Suprapubic skin (tissue), 4 donors: ENCODE measurements at places on chromosomes 2 and 18.
A peak's percentile ranks its signal among the peaks of the same experiment; 100 is the strongest.

DNA sequence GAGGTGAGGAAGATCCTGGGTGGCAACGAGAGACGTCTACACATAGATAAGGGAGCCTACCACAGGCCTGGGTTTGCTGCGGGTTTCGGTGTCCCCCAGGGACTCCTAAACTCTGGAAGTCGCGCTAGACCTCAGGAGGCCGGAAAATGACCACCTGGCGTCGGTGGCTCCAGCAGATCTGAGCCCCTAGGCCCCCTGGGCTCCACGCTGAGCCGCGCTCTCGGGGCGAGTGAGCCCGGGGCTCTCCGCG is 987 bp upstream of the DLX1 start:
- DNase-seq = no peak

GRCh38 chr2:158753641-158754611 is 41.2 kb upstream of the DAPL1 start:
- no peak for DNase-seq

GRCh38 chr2:202337151-202337550 is 39.0 kb upstream of the BMPR2 start:
- no peak for DNase-seq

DNA sequence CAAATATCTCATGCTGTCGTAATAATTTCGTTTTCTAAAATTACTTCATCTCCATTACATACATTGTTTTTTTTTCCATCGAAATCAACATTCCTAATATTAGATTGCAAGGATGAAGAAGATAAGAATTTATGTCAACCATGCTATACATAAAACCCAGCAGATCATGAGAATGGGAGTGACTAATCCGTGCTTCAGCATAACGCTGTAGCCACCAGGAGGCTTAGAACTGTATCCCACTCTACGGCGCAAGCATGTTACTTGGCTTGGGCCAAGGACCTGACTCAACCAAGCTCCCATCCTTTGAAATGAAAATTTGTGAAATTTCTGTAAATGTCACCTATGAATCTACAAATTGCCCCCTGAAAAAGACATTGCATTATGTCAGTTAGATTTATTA is 392.5 kb downstream of the FIGN start:
- no peak for DNase-seq

GRCh38 chr2:179302764-179303571 is 38.3 kb upstream of the SESTD1 start:
- no peak for DNase-seq

- DNase-seq = no peak
Measured at GRCh38 chr2:210839034-210839433, 282.6 kb downstream of the CPS1 start.

- DNase-seq = no peak
Measured at GRCh38 chr2:216068-216467, 47.8 kb downstream of the SH3YL1 start.

DNA sequence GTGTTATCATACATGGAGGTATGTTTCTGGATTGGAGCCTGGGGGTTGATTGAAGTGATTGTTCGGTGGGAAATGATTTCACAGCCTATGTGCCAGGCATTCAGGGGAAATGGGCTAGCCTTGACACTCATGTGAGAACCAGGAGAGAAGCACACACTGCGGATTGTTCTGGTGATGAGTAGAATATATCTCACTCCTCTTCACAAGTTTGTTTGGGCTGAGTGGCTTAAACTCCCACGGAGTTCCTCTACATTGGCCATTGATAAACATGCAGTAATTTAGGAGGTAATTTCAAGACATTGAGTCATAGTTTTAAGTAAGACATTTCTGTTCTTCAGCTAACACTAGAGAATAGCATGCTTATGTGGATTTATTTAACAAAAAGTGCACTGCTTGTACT is 498.9 kb upstream of the NETO1 start:
- DNase-seq = no peak

DNA sequence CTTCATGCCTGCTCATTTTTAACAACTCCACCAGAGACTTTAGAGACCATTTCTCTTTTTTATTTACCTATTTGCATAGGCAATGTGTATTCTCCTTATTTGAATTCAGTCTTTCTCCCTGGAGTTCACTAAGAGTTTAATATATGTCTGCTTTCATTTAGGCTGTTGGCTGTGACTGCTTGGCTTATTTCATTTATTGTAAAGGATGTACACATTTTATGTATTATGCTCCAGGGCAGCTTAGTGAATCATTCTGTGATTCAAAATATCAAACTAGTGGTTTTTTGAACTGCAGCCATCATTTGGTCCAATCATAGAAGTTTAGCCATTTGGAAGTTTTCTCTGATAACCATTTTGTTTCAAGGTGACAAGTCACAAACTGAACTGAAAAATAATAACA is 229.6 kb downstream of the LPIN1 start:
- DNase-seq = no peak

GRCh38 chr2:227509824-227510619 is 38.1 kb downstream of the AGFG1 start:
- DNase-seq = no peak

DNA sequence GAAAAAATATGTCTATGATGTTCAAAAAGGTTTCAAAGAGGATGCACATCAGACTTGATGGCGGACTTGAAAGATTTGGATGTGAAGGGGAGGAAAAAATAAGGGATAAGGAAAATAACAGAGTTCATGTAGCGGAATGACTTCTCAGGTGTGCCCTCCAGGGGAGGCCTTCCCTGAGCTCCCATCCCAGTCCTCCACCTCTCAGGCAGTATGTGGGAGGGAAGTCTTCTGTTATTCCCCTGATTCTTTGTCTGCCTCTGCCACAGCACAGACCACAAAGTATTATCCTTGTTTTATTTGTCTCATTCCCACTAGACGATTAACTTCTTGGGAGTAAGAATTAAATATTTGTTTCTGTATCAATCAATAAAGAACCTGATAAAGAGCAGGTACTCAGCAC is 17.7 kb downstream of the COL5A2 start:
- no peak for DNase-seq

DNA sequence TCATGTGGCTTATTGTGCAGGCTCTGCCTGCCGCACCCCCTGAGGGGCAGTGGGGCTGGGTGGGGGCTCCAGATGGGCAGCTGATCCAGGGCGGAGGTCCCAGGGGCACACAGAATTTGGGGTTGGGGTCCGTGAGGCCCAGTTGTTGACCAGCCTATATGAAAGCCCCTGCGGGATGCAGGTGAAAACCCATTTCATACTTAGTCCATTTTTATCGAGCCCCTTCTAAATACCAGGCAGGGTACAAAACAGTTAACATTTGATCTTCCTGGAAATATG is 30.6 kb downstream of the MYO7B start:
- DNase-seq = no peak

GRCh38 chr2:238728330-238729260 is 119.3 kb upstream of the TWIST2 start:
- DNase-seq = no peak

DNA sequence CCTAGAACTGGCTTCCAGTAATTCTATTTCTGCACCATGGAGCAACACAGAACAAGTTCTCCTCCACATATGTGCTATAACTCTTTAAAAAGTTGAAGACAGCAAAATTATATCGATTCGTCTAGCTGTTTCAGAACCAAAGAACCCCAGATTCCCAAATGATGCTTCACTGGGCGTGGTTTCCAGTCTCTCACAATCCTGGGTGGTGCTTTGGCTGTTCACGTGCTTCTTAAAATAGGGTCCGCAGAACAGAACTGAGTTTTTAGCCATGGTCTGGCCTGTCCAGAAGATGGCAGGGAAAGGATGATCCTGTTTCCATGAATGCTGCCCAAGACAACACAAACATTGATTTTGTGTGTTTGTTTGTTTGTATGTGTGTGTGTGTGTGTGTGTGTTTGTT is 37.6 kb upstream of the PARD3B start:
- no peak for DNase-seq

- DNase-seq = no peak
Measured at GRCh38 chr2:175156534-175156933, 11.5 kb downstream of the ATF2 start.

DNA sequence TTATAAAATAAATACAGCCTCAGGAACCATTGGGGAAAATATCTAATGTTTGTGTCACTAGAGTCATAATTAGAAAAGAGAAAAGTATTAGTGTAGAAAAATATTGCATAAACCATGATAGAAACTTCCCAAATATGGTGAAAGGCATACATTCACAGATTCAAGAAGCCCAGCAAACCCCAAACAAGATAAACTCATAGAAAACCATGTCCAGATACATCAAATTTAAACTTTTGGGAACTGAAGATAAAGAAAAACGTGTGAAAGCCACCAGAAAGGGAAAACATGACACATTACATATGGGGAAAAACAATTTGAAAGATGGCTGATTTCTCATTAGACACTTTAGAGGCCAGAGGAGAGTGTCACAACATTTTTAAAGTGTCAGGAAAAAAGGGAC is 236.5 kb upstream of the FN1 start:
- no peak for DNase-seq

DNA sequence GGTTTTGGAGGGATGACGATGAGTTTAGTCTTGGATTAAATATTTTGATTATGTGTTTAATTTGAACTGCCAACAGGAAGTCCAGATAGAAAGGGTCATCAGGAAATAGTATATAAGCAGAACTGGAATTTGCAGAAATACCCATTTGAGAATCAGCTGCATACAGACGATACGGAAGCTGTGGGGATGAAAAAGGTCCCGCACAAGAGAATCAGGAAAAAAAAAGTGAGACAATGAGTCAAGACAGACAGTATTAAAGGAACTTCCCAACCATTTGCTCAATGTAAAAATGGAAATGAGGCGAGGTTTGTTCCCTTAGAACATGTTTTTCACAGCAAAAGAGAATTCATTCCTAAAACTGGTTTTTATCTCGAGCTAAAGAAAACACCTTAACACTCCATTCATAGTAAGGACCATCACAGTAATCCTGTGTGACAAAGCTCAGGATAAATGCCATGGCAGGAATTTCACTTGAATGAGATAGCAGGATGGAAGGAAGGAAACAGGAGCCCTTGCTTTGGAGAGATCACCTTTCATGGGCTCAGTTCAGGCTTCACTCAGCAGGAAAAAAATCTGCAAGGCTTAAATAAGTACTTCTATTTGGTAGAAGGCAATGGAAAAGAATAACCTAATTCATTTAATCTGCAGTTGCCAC is 29.3 kb downstream of the BCL2 start:
- DNase-seq = no peak

DNA sequence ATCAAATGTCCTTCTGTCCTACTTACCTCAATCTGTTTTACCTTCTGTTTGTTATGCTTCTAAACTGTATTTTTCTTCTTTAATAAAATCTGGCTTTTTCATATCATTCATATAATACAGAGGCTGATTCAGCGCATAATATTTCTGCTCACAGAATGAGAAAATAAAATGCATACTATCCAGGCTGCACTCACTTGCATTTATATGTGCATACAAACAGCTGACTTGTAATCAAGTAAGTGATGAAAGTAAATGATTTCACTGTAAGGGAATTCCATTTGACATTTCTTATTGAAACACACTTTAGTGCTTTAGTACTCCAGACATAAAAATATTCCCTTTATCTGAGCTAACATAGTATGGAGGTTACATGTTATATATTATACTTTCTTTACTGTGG is 75.3 kb upstream of the PROKR1 start:
- DNase-seq = no peak

- no peak for DNase-seq
Measured at GRCh38 chr2:169136885-169137534, 67.6 kb downstream of the DHRS9 start.

GRCh38 chr18:13568443-13569392 is 157.6 kb downstream of the FAM210A start:
- DNase-seq = no peak

- DNase-seq = no peak
Measured at GRCh38 chr2:54048117-54048785, 67.2 kb upstream of the ACYP2 start.

- DNase-seq = no peak
Measured at GRCh38 chr2:238561230-238561629, 134.5 kb downstream of the ASB1 start.

- DNase-seq = no peak
Measured at GRCh38 chr2:58237741-58238140, 3.4 kb downstream of the FANCL start.

GRCh38 chr2:127700527-127701192 is 637 bp upstream of the SFT2D3 start:
- DNase-seq = peak; percentile 84

DNA sequence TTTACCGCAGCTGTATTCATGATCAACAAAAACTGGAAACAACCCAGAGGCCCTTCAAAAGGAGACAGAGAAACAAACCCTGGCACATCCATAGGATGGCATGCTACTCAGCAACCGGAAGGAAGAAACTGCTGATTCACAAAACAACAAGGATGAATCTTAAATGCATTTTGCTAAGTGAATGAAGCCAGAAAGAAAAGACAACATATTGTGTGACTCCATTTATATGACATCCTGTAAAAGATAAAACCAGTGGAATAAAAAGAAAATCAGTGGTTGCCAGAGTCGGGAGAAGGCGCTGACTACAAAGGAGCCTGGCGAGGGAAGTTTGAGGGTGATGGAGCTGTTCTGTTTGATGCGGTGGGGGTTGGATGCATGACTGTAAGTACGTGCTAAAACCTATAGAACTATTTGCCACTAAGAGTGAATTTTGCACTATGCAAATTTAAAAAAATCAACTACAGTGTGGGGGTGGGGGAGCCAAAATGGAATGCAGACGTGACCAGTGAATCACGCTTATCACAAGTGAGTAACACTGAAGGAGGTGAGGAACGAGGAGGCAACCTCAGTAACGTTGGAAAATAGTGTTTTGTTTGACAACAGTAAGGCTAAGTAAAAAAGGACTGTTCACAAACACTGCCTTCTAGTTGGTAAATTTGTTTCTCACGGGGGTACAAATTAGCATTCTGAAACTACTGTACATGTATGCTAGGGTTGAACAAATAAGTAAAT is 108.9 kb downstream of the INHBB start:
- no peak for DNase-seq

GRCh38 chr2:112880091-112880531 is 30.9 kb upstream of the IL37 start:
- no peak for DNase-seq

- DNase-seq = no peak
Measured at GRCh38 chr18:49016648-49017539, 66.1 kb upstream of the SMAD7 start.
